Fibroblast of skin of scalp (primary cell): ENCODE measurements at places on chromosomes 4 and X.
A peak's percentile ranks its signal among the peaks of the same experiment; 100 is the strongest.

DNA sequence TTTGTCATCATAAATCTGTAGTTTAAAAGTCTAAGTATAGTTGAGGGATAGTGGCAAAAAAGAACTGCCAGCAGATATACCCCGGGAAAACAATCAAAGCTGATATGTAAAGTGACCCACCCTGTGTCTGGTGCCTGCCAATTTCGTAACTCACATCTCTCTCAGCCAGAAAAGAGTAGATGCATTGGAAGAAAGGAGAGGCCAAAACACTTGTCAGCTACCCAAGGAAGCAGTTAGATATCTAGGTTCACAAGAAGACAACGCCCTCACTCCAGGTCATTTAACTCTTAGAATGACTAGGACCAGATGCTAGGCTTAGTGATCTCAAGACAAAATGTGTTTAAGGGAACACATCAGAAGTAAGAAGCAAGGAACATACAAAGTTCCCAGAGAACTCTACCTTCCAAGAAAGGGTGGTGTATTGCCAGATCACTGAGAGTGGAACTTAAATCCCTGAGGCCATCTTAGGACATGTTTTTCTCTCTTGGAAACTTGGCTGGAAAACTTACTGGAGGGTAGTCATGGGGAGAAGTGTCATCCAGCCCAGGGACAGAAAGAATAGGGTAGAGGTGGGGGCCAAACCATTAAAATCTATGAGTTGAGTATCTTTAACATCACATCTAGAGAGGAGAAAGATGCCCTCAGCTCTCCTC is 125.9 kb downstream of the SHISA3 start:
- no peak for DNase-seq

DNA sequence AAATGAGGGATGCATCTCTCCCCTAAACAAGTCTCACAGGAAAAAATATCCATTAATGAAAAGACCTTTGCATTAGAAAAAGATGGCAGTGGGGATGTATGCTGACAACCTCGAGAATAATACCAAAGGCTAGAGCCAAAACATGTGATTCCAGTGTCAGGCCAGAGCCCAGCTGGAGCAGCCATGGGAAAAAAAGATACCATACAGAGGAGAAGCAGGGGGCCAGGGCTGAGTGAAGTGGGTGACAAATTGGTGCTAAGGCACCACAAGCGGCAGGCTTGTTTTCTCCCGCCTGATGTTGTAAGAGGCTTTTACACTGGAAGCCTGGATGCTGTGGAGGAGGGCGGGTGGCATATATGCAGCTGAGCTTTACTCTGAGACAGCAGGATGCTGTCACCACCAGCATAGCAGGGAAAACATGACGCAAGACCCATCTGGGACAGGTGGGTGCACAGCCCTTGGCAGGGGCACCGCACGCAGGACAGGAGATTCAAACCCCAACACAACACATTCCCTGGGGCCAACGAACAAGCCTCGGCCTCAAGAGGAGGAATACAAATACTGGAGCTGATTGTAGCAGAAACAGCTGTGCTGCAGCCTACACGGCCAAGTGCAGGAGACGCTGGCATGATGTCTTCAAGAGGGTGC is 91.9 kb downstream of the TSPAN5 start:
- peak; percentile 54 for DNase-seq

DNA sequence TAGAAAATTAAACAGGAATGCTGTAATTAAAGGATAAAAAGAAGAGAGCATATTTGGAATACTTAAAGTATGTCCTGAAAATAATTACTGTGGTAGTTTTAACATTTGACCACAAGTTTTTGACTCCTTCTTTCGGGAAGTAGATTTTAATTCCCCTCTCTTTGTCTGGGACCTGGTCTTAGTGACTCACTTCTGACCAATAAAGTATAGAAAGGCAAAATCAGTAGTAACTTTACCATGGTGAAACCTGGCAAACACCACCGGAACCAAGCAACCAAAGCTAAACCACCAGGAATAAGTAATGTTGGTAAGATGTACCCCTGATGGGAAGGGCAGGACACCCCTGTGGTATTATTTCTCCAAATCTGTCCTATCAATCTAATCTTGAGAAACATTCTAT is 314.8 kb downstream of the PDHA2 start:
- no peak for DNase-seq

DNA sequence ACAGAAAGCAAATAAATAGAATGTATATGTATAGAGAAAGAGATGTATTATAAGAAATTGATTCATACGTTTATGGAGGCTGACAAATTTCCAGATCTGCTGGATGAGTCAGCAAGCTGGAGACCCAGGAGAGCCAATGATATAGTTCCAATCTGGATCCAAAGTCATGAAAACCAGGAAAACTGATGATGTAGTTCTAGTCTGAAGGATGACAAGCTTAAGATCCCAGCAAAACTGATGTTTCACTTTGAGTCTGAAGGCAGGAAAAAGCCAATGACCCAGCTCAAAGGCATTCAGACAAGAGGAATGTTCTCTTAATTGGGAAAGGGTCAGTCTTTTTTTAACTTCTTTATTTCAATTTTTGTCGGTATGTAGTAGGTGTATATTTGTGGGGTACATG is 102.6 kb downstream of the LHFPL1 start:
- DNase-seq = no peak
